ENCODE measurements at places on chromosomes 1 and 21.

DNA sequence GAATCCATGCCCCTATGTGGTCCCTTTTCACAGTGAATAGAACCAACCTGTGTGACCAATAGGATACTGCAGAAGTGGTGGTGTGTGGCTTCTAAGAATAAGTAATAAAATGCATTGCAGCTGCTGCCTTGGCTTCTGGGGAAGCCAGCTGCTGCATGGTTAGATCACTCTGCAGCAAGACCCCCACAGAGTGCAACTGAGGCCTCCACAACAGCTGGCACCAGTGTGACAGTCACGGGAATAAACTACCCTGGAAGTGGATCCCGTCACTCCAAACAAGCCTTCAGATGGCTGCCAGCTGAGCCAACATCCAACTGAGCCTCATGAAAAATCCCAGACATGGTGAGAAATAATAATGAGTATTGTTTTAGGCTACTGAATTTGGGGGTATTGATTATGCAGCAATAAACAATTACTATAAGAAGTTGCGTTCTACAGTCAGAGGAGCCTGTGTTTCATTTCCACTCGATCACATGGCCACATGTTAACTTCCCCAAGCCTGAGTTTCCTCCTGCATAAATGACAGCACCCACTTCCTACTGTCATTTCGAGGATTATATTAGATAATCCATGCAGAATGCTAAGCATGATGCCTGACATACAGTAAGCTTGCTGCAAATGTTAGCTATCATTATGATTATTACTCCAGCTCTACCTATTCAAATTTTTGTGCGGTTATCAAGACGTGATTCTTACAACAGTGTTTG, 20.8 kb upstream of the COG2 start:
- DNase-seq = no peak

DNA sequence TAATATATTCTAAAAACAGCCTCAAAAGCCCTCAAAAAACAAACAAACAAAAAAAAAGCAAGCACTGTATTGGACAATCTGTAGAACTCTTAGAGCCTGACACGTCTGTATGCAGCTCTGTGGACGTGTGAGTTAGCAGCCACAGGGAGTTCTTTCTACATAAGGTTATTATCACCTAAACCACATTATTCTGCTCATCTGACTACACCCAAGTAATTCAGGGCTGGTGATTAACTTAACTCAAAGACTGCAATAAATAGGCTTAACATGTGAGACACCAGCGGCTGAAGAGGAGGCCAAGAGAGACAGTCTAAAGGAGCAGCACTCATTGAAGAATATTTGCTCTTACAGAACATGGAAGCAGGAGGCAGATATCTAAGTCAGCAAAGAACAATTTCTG, 316.0 kb downstream of the VAV3 start:
- DNase-seq = no peak

GRCh38 chr1:175422156-175422555, 229.6 kb upstream of the KIAA0040 start:
- no peak for DNase-seq

GRCh38 chr1:27581823-27582243, 22.1 kb downstream of the AHDC1 start:
- DNase-seq = no peak

- no peak for DNase-seq
Observed at GRCh38 chr21:41731081-41731480, 35.8 kb downstream of the RIPK4 start.

DNA sequence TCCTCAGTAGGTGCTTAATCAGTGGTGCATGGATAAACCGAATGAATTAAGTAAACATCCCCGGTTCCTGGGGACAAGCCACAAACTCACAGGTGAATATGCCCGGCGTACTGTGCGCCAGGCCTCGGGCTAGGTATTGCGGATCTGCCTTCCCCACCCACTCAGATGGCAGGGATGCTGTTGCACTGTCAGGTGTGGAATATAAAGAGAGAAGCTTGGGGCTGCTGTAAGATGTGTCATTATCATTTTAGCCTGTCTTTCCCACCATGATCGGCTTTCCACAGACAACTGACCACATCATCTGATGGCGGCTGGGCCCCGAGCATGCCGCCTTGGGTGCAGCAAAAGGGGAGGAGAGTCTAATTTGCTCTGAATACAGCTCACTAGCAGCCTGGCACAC, 45.4 kb upstream of the LRP8 start:
- no peak for DNase-seq

DNA sequence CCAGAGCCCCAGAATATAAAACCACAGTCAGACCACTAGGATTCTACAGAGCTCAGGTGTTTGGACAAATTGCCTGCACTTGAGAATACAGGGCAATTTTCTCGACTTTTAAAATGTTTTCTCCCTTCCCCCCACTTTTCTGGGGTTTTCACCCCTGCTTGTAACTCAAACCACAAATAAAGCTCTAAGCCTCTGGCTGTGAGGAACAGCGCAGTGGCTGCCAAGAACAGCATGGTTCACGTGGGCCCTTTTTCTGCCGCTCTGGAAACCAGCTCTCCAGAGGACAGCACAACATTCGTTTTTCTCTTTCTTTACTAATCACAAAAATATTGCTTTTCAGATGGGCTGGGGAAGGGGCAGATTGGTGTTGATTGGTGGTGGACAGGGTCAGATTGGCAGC, 102.2 kb upstream of the JUN start:
- DNase-seq = no peak

DNA sequence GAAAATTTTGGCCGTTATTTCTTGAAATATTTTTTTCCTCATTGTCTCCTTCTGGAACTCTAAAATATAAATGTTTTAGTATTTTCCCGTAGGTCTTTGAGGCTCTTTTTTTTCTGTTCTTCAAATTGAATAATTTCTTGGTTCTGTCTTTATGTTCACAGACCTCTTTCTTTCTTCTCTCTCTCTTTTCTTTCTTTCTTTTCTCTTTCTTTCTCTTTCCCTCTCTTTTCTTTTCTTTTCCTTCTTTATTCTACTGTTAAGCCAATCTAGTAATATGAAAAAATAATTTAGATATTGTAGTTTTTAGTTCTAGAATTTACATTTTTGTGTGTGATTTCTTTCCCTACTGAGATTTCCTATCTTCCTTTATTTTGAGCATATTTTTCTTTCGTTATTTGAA, 30.1 kb downstream of the CLIC4 start:
- DNase-seq = no peak

- no peak for DNase-seq
Observed at GRCh38 chr1:46691997-46692790, 20.5 kb downstream of the TEX38 start.

DNA sequence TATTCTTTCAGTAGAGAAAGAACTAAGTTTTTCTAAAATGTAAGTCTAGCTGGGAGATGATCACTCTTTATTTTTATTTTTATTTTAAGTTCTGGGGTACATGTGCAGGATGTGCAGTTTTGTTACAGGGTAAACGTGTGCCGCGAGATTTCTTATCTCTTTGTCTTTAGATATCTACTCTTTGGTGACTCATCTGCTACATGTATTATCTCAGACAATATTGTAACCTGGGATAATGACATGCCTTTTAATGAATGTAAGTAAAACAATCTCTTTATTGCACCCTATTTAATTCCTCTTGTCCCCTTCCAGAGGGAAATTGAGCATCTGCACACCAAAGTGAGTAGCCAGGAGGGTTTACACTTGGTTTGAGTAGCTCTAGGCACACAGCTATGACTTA, 9.4 kb downstream of the CR2 start:
- DNase-seq = no peak

GRCh38 chr21:23218667-23219066, 2220.5 kb downstream of the NCAM2 start:
- DNase-seq = no peak

GRCh38 chr1:21896652-21897532, 40.2 kb downstream of the HSPG2 start:
- no peak for DNase-seq

GRCh38 chr1:199151634-199152425, 513.0 kb downstream of the PTPRC start:
- DNase-seq = no peak

DNA sequence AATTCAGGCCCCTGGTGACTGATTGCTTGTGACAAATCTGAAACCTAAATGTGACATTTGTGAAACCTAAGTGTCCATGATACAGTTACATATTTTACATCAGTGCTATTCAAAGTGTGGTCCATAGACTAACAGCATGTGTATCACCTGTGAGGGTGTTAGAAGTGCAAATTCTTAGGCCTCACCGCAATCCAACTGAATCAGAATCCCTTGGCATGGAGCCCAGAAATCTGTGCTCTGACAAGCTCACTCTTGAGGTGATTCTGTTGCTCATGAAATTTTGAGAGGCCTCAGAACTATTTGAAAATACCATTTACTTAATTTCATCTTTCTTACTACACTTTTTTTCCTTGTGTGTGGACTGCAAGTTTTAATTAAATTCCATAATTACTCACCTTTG, 587.9 kb downstream of the ADGRL2 start:
- no peak for DNase-seq

DNA sequence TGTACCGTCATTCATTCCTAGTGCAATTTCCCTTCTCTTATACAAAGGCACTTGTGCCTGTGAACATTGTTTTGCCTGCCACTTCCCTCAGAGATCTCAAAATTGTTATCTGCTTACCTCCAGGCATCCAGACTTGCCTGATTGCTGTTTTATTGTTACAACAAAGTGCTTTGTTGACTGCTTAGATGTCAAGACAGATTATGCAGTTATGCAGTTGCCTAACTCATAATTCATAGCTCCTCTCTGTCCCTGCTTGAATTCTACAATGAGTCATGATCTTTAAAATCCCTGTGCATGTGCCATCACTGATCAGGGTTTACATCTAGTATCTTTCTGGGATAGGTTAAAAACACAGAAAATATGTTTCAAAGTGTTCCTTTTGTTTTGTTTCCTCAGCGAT, 24.5 kb downstream of the CXADR start:
- DNase-seq = no peak

DNA sequence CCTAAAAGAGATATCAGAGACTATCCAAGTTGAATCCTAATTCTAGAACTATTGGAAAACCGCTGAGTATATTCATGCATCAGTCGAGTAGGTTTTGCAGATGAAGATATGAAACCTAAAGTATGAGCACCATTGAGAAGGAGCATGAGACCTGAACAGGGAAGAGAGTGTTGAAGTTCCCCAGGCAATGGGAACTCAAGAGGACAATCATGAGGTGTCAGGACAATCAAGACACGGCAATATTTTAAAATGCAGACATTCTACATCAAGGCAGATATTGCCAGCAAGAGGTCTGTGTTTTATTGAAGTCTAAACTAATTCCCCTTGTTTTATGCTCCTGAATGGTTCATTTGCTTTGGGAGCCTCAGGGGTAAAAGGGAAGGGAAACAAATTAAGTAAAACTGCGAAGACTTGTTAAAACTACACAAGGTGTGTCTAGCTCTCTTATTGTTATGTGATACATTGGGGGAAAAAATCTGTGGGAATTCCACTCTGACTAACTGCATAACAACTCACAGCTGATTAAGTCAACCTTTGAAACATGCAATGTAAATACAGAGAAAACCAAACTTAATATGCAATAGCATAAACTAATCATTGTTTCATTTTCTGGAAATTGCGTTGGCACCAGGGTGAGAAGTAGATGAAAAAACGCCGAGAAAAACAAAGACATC, 347.9 kb upstream of the ADGRL2 start:
- no peak for DNase-seq

GRCh38 chr21:27776925-27777553, 810.2 kb upstream of the ADAMTS5 start:
- DNase-seq = no peak

DNA sequence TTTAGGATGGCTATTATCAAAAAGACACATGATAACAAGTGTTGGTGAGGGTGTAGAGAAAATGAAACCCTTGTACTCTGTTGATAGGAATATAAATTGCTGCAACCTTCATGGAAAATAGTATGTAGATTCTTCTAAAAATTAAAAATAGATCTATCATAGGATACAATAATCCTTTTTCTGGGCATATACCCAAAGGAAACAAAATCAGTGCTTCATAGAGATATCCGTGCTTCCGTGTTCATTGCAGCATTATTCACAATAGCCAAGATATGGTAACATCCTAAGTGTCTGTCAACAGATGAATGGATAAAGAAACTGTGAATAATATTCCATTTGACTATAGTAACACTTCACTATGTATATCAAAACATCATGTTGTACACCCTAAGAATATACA, 106.7 kb downstream of the MIS18A start:
- DNase-seq = no peak

DNA sequence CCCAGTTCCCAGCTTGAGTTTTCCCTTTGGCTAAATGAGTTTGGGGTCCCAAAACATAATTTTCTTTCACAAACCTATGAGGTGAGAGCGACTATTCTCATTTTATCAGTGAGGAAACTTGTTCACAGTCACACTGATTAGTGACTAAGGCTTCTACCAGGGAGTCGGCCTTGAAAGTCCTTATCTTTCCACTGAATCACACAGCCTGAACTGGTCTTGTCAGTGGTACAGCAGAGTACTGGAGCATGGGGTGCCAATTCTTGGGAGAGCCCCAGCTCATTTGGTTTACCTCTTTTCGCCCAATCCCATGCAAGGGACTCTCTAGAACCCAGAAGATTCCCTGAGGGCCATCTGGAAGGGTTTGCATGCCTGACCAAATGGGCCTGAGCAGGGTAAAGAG, 16.9 kb downstream of the HSD3B2 start:
- no peak for DNase-seq

- no peak for DNase-seq
Observed at GRCh38 chr21:37849506-37850102, 66.7 kb downstream of the KCNJ6 start.

DNA sequence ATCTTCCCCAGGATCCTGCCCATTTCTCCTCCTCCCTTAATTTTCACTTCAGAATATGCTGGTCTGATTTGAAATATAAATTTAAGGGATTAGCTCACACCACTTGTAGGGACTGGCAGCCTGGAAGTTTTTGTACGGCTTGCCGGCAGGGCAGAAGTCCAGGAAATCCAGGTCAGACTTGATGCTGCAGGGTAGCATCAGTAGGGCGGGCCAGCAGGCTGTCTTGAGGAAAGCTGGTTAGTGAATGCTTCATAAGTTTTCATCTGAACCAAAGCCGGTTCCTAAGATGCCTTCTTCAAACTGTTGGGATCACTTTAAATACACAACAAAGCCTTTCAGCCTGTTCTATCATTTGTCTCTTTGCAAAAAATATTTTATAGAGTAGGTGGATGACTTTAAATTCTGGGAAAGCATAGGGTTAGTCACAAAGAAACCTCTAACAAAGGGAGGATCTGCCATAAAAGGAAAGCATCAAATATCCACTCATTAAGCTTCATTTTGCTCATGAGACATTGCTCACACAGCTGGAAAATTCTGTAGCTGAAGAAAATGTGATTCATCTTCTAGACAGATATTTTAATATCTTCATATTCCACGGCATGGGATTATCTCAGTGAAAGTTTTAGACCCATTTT, 90.7 kb upstream of the GFI1 start:
- no peak for DNase-seq

Data from A549 (cell line).